ENCODE measurements at places on chromosomes 6 and 20.

GRCh38 chr20:20130399-20130798 lies 78.1 kb downstream of the CFAP61 start:
- no peak for DNase-seq

DNA sequence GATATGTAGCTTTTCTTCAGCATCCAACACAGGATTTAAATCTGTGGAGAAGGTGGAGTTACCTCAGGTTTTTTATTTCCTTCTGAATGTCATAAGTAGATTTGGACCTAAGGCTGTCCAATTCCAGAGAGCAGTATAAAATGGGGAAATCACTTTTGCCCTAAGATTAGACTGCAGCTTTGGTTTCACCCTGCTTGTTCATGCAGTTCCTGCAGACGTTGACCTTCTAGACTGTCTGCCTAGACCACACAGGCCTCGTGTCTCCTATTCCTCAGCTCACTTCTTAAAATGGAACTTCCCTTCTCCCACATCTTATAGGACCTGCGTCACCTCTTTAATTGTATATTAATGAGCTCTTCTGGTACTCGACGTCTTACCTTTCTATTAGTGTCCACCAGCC lies 26.0 kb upstream of the C6orf62 start:
- no peak for DNase-seq

- no peak for DNase-seq
These were observed 53.0 kb downstream of the SASH1 start for GRCh38 chr6:148395583-148396101.

DNA sequence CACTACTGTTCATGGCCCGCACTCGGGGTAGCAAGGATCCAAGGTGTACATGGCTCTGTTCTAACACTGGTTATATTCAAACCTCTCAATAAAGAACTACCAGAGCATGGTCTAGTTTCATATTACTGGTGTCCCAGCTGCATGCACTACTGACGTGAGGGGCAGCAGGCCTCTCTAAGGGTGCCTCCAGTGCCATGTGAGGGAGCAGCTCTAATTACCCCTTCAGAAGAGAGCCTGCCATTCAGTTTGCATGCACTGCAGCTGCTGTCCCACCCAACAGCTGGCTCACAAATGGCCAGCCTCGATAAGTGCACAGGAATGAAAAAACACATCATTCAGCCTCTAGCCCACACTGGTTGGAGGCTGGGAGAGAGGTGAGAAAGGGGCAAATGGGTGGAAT lies 85.2 kb downstream of the SMLR1 start:
- DNase-seq: no peak

- DNase-seq: no peak
These were observed 1073.0 kb upstream of the MAP3K7 start for GRCh38 chr6:91659891-91660290.

DNA sequence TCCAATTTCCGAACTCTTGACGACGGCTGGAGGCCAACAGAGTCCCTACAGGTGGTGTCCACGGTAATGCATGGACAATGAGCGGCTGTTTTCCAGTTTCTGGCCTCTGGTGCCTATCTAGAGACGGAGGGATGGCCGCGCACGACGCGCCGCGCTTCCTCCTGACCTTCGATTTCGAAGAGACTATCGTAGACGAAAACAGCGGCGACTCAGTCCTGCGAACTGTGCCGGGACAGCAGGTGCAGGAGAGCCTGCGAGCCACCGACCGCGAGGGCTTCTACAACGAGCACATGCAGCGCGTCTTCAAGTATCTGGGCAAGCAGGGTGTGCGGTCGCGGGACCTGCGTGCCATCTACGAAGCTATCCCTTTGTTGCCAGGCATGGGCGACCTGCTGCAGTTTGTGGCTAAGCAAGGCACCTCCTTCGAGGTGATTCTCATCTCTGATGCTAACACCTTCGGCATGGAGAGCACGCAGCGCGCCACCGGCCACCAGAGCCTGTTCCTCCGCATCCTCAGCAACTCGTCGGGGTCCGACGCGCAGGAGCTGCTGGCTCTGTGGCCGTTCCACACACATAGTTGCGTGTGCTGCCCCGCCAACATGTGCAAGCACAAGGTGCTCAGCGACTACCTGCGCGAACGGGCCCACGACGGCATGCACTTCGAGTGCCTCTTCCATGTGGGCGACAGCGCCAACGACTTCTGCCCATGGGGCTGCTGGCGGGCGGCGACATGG lies 169.4 kb downstream of the CDK19 start:
- no peak for DNase-seq

- no peak for DNase-seq
These were observed 471.8 kb upstream of the AGPAT4 start for GRCh38 chr6:161745594-161746141.

DNA sequence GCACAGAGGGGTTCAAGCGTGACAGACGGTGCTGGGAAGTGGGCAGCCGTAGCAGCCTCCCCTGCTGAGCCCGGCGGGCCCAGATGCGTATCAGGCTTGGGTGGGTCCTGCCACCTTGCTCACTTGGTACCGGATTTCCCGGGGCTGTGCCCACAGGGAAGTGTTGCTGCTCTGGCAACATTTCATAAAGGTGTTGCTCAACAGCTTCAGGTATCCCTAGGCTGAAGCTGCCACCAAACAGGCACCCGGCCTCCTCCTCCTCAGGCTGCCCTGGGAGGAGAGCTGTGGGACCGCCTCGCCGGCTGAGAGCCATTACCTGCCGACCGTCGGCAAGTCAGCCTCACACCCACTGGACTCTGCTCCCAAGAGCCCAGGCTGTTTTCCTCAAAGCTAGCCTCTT lies 11.5 kb downstream of the PSMG4 start:
- no peak for DNase-seq

GRCh38 chr20:63381781-63382431 lies 20.8 kb upstream of the CHRNA4 start:
- DNase-seq: no peak

- no peak for DNase-seq
These were observed 1.1 kb upstream of the SLC4A11 start for GRCh38 chr20:3239867-3240775.

DNA sequence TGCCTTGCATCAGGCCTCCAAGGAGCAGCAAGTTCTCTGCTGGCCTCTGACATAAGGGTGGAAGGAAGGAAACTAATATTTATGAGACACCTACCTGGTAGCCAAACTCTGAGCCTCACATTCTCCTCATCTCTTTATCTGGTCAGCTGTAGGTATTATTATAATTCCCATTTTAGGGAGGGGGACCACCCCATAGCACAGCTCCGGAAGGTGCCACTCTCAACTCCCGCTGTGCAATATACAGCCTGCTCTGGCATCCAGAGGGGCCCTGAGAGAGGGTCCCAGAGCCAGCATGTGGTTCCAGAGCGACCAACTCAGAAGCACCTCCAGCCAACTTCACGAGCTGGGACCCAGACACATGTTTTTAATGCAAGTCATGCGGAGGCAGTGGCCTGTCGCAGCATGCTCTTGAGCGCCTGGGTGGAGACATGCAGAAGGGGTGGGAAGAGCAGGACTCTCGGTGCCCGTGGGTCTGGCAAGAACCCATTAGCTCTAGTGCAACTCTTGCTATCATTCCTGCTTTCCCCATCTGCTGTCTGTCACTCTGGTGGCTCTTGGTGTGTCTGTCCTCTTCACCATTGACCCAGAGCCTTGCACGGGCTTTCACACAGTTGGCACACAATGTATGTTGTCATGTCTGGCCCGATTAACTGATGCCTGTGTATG lies 15.0 kb upstream of the MYMX start:
- DNase-seq: no peak

DNA sequence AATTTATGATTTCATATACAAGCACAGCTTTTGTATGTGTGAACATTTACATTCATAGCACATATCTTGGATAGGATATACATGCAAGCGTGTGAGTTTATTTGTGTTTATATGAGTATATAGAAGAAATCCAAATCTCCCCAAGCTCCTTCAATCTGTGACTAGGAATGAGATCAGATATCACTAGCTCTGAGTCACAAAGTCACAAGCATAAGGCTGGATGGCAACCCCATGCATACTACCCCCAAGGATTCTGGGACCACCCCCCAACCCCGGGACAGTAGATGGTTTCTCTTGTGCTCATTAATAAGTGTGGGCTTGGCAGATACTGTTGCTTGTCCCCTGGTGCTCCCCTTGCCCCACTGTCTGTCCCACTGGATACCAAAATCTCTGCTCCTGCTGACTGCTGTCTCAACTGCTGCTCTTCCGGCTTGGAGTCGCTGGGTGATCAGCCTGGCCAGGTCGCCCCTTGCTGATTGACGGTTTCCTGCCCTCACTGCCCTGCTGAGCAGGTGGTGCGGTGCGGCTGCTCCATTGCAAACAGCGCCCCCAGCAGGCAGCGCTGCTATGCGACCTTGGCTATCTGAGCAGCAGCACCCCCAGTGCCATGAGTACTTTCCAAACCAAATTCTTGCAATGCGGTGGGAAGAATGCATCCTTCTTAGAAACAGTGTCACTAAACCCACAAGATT lies 279.4 kb downstream of the CD83 start:
- DNase-seq: no peak

DNA sequence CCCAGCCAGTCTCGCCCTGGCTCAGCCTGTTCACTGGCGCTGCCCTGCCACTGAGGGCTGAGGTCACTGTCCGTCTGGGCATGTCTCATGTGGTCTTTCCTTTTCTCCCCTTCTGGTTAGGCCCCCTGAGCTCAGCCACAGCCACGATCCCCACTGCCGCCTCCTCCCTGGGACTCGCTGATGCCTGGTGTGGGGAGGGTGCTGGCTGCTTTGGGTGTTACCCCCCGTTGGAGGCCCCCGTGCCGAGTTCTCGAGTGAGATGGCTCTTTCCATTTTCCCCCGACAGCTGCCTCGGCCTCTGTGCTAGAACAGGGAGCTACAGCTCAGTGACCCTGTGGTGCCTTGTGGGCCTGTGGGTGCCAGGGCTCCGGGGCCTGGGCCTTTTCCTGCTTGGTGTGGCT lies 14.9 kb upstream of the TCFL5 start:
- DNase-seq: no peak

DNA sequence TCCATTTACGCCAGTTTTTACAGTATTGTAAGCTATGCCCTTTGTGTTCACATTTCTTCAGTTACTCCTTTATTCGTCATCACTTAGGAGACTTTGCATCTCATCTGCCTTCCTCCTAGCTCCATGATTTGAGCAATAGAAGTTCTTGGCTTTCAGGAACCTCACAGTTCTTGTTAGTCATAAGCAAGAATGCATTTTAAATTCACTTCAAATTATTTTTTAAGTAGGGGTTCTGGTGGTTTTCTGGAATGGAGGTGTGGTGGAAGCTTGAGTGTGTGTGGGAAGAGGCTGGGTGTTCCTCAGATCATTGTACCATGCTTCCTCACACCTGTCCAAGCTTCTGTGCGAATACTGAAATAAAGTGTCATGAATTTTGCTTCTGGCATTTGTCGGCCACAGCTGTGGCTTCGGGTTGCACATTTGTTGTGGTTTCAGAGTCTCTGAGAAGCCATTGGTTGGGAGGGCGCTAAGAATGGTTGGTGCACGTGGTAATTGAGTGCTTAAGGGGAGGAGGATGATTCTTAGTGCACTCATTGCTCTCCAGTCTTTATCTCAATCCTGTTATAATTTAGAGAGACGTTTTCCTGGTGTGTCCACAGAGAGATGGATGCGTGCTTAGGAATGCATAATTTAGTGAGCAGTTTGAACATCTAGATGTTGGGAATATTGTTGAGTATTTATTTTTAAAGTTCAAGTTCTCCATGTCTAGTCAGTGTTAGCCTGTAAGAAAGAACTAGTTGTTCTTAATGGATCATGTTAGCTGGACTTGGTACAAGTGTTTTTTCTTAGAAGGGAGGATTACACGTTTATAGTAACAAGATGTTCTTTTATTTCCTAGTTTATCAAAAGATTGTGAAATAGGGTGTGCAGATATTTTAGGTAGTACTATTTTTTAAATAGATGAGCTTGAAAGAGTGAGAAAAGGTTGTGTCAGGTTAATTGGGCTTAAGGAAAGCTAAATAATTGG lies 31.9 kb downstream of the FOXO3 start:
- DNase-seq: no peak

DNA sequence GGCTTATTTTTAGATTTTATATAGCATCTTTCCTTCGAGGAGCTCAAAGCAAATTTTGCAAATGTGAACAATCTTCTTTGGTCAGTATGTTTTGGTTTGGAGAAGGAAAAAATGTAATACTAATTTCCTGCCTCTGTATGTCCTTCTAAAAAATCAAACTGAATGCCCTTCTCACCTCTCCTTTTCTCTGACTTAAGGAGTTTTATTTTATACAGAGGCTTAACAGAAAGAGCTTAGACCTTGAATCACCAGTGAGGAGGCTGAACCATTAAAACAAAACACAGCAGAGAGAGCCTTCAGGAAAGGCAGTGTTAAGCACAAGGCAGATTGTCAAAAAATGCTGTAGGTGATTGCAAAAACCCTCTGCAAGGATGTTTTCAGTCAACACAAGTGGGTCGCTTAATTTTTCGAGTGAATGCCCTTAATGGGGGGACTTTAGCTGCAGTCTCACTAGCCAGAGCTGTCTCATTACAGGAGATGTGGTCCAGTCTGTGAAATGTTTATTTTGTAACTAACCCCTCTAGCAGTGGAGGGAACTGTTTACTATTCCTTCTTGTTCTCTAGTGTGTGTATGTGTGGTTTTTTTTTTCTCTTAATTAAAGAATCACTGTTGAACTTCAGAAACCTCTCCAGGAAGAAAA lies 481.3 kb upstream of the CITED2 start:
- DNase-seq: no peak

GRCh38 chr6:189676-190075 lies 102.6 kb upstream of the DUSP22 start:
- DNase-seq: no peak

- no peak for DNase-seq
These were observed 16.0 kb downstream of the LINC00237 start for GRCh38 chr20:21090111-21090618.

DNA sequence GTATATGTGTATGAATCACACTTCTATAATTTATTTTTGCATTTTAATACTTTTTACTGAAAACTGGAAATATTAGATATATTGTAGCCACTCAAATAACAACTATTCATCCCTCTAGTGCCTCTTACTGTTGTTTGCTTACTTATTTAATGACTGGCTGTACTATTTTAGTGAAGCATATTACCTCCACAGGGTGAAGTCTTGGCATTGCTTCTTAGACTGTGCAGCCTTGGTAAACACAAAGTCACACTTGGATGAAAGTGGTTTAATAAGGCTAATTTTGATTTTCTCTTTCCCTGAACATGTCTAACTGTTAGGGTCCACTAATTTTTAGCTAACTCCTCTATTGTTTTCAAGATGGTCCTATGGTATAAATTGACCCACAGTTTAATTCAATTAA lies 1043.2 kb upstream of the ADGRB3 start:
- no peak for DNase-seq

- no peak for DNase-seq
These were observed 60.9 kb downstream of the CDH4 start for GRCh38 chr20:61312925-61313324.

- DNase-seq: no peak
These were observed 1.7 kb downstream of the SMOC2 start for GRCh38 chr6:168442646-168443045.

GRCh38 chr20:33408716-33409654 lies 7.7 kb upstream of the CDK5RAP1 start:
- no peak for DNase-seq

Data from type B pancreatic cell (in vitro differentiated cells).